RPMI7951 (cell line): ENCODE measurements at places on chromosomes 16 and 17.

DNA sequence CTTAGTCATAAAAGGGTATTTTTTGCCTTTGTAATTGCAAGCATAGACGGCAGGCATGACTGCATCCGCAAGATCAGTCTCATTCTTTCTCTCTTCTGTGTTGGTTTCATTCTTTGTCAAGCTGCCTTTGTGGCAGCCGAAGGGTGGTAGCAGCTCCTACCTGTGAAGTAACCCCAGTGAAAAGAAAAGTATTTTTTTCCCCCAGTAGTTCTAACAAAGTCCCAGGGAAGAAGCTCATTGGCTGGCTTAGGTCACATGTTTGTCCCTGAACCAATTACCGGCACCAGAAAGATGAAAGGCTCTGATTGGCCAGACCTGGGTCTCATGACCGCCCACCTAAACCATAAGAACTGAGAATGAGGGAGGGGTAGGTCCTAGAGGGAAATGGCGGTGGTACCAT lies 110.7 kb downstream of the RAP1GAP2 start:
- DNase-seq: no peak

- peak; percentile 53 for DNase-seq
Observed at GRCh38 chr17:72416054-72416675, 295.3 kb downstream of the SOX9 start.

DNA sequence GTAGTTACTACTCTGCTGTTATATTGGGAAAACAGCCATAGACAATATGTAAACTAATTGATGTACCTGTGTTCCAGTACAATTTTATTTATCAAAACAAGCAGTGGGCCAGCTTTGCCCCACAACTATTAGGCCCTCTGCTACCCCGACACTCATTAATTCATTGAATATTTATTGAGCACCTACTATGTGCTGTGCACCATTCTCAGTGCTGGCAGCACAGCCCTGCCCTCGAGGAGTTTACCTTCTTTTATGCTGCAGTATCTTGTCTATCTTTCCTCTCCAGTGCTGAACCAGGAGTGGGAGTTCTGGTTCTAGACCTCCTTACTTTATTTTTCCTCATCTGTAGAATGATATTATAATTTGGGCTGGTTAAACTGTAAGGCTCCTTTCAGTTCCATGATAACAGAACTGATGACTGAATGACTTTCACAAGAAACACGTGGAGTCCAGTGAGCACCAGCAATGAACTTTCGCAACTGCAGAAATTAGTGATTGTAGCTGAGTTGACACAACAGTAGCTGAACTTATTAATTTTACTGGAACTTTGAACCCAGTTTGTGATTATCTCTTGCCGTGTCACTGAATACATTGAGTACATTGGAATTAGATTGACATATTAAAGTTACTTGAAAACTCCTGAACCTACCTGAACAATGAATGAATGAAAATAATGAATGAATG lies 2.4 kb downstream of the GOSR2 start:
- DNase-seq: no peak

DNA sequence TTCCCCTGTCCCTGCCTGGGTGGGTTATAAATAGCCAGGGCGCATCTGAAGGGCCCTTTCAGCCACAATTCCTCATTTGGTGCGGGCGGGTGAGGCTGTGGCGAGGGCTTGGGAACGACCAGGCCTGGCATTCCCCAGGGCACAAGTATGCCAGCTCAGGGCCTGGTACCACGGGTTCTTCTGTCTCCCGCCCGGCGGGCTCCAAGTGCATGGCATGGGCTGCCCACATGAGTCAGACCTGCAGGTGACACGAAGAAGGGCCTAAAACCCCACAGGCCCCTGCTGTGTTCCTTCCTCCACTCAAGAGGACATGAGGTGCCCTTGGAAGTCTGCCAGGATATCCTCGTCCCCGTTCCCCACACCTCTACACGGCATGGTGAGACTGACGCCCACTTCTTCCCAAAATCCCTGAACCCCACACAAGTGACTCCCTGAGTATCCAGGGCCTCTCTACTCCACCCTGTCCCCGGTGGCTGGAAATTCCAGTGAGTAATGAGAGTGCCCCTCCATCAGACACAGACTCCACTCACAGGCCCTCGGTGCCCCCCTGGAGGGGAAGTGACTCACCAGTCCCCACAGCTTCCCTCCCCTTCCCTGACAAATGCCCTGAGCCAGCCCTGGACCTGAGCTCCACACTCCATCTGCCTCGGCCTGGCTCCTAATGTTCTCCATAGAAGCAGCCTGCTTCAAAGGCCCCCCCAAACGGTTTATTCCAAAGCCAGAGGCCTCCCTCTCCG lies 68.8 kb downstream of the ABR start:
- DNase-seq: peak; percentile 97

DNA sequence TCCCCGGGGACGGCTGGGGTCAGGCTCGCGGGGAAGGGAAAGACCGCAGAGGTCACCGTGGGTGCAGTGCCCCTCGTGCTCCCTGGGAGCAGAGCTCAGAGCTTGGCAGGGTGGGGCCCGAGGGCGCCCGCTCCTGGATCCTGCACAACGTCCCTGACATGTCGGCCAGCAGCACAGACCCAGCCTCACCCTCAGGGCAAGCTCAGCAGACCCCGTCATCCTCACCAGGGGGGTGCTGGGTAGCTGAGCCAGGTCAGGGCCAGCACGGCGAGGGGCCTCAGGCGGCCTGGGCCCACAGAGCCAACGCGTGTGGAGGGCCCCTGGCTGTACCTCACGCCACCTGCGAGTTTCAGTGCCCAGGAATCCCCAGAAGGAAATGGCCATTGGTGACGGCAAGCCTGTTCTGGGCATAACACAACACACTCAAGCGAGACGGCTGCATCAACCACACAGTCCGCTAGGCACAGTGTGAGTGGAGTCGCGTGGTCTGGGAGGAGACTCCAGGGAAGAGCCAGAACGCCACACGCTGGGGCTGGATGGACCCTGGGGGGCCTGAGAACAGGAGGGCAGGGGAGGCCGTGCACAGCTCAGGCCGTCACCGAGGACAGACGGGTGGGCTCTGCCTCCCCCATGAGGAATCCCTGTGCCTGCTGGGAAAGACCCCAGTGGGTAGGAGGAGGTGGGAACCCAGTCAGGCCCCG lies 60.3 kb downstream of the ZNF778 start:
- DNase-seq: no peak
